AG08395 (cell line): ENCODE measurements at places on chromosomes 1 and 21.

- DNase-seq = no peak
Measured at GRCh38 chr1:204180133-204180532, 14.0 kb upstream of the REN start.

- DNase-seq = no peak
Measured at GRCh38 chr1:210313046-210313595, 15.6 kb upstream of the HHAT start.

- peak; percentile 47 for DNase-seq
Measured at GRCh38 chr1:63818567-63819325, 44.9 kb downstream of the ROR1 start.

GRCh38 chr1:100354971-100355394 lies 2.7 kb downstream of the CDC14A start:
- no peak for DNase-seq

GRCh38 chr21:20591284-20591683 lies 406.9 kb upstream of the NCAM2 start:
- DNase-seq = no peak

GRCh38 chr1:203351037-203351625 lies at the start of gene FMOD:
Gene FMOD (minus strand): TSS chr1:203351122. CDS start chr1:203348270, 2,852 bp downstream.
- DNase-seq = peak; percentile 70

DNA sequence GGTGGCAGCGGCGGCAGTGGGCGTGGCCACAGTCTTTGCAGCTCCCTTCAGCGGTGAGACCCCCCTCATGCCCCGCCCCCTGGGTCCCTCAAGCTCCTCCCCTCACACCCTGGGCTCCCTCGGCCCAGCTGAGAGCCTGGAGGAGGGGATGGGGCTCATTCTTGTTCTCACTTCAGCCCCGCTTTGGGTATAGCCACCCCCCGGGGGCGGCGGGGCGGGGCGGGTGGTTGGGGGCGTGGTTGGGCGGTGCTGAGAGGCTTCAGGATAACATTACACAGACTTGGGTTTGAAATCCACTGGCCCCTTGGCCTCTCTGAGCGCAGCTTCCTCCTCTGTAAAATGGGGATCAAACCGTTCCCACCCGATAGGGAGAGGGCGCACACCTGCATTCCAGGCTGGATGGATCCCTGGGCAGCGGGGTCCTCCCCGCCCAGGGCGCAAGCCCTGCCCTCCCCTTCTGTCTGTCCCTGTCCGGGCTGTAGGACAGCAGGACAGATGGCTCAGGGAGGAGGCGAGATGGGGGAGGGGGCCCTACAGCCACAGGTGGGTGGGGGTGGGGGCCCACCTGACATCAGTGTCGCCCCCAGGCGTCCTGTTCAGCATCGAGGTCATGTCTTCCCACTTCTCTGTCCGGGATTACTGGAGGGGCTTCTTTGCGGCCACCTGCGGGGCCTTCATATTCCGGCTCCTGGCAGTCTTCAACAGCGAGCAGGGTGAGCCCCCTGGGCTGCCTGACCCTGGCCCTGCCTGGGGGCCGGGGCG lies 5.1 kb downstream of the CLCNKA start:
- no peak for DNase-seq

DNA sequence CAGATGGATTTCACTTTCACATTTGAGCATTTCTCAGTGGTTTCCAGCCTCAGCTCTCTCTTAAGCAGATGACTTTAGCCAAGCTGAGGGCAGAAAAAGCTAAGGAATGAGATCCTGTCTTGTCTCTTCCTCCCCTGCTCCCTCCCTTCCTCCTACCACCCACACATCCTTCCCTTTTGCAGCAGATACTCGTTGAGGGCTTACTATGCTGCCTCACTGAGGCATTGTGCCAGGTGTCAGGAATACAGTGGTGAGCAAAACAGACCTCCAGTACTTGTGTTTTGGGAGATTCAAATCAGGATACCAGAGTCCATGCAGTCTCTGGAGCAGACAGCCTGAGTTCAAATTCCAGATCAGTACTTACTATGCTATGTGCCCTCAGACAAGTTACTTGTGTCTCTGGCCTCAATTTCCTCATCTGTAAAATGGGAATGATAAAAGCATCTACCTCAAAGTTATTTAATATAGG lies 43.2 kb downstream of the KIF26B start:
- peak; percentile 61 for DNase-seq

DNA sequence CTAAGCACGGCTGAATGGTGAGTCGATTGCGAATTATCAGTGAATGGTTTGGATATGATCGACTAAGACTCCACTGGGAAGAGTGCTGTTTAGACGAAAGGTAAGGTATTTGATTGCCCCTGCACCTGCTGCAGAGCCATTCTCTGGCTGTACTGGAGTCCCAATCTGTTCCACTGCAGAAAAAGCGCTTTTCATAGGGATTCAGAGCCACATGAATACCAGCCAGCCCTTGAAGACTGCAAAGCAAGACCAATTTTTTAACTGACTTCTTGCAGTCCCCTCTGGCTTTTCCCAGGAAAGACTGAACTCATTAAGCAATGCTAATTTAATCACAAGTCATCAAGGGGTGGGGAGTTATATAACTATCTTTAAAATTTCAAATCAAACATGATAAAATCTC lies 1.3 kb downstream of the GREM2 start:
- DNase-seq = no peak
